Posterior vena cava (tissue), 2 donors: ENCODE measurements at places on chromosomes 7 and 10. TPM values are rescaled to one million over a fixed set of nuclear protein-coding genes. Genes with fewer than 3 reads are reported as not detected.

Gene NUTM2D
- 4.6 TPM for total RNA-seq

Gene GRM8
- not detected for total RNA-seq

DNA sequence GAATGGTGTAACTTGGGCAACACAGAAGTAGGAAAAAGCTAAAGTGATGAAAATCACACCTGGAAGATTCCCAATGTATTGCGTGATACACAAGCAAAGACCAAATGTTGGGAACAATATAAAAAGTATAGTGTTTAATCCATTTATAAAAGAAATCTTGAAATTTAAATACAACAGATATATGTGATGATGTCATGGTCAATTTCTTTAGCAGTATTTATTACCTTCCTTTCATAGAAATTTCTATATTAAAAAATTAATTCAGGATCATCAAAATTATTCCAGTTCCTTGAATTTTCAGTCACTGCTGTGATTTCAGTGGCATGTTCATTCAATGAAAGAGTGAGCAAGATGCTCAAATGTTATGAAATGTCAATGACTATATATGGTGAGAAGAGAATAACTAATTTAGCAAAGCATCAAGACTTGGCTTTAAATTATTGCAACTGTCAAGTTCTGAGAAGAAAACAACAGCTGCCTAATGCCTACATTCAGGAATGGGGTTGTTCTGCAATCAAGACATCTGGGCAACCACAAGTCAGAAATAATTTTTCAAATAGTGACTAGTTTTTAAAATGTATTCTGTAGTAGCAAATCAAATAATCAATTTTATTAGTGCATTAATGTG lies 308.8 kb downstream of the SEMA3D start:
- no peak for DNase-seq

DNA sequence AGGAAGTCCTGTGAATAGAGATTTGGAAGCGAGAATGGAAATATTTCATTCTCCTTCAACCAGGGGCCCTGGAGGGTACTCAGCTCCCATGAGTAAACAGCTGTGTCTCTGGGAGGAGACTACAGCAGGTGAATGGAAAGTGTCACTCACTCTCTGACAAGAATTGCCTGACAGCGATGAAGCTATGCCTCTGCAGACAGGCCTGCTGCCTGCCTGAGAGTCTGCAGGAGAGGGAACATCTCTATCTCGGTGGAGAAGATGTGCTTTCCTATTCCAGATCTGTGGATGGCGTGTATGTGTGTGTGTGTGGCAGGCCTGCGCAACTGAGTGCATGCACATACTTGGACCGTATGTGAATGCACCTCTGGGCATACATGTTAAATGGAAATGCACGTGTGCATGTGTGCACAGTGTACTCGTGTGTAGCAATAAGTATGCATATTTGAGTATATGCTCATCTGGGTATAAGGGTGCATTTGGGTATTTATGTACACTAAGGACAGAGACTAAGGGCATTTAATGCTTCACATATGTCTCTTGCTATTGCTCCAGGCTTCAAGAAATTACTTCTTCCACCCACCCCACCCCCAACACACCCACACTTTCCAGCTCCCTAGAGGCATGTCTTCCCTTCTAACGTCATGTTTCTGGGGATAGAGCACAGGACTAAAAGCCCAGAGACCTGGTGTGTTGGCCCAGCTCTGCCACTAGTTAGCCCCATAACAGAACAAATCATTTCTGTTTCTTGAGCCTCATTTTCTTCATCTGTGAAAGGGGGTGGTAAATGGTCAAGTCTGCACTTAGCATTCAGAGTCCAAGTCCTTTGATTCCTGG lies 4.6 kb upstream of the ADCYAP1R1 start:
- DNase-seq = no peak

Gene SLC12A9
- 22.8 TPM for total RNA-seq

Gene BICC1
- total RNA-seq = 46.5 TPM

DNA sequence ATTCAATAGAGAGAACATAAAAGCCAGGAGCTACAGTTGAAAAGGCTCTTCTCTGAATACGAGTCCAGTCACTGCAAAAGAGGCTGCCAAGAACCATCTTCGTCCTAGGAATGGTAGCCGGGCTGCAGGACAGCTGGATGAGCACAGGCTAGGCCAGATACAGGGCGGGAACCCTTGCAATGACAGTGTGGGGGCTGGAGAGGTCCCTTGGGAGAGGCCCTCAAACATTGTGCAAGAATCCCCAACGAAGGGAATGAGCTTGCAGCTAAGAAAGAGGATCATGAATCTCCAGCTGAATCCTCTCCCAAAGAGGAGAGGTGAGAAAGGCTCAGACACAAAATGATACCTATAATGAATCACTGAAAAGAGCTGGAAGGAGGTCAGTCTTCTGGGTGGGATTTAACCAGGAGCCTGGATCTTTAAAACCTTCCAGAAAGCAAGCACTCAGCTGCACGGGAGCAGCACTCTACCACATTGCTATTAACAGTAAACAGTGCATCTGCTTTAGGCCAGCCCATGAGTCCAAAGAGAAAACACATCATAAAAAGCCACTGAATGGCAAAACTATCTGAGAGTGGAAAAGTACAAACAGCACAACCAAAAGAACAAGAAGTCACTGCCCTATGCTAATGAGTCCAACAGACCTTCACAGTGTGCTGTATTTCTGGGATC lies 287.9 kb downstream of the TNS3 start:
- peak; percentile 84 for DNase-seq

Gene KLHL7
- total RNA-seq = 28.6 TPM

- DNase-seq = no peak
These were observed 20.2 kb downstream of the RTKN2 start for GRCh38 chr10:62248465-62248864.

GRCh38 chr7:131365838-131366237 lies 38.2 kb downstream of the MKLN1 start:
- no peak for DNase-seq
